Cerebellar nuclear complex (tissue), 1 donor: ENCODE measurements at places on chromosomes 16 and 17.

GRCh38 chr16:4537376-4538343 lies 913 bp downstream of the CDIP1 start:
- DNase-seq: no peak

- no peak for DNase-seq
Measured at GRCh38 chr16:15592324-15592723, 50.6 kb downstream of the MARF1 start.

- no peak for DNase-seq
Measured at GRCh38 chr16:69471121-69471520, 46.7 kb downstream of the CYB5B start.

DNA sequence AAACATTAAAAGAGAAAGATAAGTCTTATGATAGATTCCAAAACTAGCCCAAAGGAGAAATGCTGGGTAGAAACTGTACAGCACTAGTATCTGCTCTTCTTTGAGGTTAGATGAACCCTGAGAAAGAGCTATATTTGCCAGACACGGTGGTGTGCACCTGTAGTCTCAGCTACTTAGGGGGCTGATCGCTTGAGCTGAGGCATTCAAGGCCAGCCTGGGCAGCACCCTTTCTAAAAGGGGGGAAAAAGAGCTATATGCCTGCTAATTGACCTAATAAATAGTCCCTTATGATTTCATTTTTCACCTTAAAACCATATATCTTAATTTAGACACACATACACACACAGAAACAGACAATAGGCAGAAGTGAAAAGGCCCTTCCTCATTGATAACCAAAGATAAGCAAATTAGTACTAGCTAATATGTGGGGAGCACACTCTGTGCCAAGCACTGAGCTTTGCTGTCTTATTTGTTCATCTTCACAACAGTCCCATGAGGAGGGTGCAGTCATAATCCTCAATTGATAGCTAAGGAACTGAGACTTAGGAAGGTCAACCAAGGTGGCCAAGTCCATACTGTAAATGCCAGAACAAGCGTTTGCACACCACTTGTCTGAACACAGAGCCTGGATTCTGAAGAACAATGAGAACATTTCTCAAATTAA lies 56.6 kb upstream of the NLK start:
- no peak for DNase-seq

DNA sequence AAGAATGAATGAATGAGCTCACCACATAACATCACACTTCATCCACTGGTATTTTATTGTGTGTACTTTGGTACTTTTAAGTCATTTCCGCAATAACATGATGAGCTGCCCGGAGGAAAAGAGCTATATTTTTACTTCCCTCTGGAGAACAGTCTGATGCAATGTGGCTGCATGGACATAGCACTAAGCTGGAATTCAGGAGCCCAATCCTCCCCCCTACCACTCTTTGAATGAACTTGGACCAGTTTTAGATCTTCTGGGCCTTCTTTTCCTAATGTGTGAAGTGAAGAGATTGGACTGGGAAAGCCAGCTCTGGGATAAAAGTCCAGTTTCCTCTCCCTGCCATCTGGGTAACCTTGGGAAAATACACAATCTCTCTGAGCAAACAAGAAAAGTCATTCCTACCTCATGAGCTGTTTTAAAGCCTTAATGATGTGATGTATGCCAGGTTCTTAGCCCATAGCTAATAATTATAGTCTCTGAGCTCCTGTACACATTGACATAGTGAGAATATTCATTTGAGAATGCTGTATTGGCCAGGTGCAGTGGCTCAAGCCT lies 79.3 kb downstream of the ABCC12 start:
- no peak for DNase-seq

- no peak for DNase-seq
Measured at GRCh38 chr17:21455761-21456160, 79.6 kb downstream of the KCNJ12 start.

DNA sequence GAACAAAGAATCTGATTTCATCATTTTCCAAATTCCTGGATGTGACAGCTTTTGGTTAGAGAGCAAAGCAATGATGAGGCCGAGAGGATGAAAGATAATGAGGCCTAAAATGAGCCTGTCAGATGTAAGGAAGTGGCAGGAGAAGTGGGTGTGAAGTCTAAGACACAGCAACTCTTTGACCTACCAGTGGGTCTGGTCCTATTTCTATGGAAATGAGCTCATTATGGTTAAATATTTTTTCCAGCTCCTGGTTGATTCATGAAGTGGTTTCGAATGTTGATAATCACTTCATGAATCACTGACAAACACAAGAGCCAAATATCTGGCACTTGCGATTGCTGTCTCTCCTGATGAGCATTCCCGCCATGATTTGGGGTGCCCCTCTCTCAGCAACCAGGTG lies 273.3 kb upstream of the CDH5 start:
- no peak for DNase-seq

DNA sequence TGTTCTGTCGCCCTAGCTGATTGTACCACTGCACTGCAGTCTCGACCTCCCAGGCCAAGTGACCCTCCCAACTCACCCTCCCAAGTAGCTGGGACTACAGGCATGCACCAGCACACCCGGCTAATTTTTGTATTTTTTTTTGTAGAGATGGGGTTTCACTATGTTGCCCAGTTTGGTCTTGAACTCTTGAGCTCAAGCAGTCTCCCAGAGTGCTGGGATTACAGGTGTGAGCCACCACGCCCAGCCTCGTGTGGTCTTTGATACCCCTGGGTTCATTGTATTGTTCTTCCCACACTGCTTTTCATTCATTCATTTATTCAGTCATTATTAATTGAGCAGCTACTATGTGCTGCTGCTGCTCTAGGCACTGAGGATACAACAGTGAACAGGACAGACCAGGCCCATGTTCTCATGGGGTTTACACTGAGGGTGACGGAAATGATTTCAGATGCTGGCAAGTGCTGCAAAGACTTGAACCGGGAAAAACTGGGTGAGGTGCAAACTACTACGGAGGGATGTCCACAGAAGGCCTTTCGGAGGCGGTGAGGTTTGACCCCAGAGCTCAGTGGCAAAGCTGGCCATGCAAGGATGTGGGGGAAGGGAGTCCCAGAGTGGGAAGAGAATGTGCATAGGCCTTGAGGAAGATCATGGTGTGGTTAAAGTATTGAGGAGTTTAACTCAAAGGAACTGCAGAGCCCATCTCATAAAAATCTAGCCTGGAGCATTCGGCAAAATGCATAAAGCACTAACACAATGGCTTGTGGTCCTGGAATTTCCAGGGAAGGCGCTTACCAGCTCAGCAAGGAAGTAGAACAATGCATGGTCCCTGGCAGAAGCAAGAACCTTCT lies 10.9 kb downstream of the ABCC1 start:
- no peak for DNase-seq

DNA sequence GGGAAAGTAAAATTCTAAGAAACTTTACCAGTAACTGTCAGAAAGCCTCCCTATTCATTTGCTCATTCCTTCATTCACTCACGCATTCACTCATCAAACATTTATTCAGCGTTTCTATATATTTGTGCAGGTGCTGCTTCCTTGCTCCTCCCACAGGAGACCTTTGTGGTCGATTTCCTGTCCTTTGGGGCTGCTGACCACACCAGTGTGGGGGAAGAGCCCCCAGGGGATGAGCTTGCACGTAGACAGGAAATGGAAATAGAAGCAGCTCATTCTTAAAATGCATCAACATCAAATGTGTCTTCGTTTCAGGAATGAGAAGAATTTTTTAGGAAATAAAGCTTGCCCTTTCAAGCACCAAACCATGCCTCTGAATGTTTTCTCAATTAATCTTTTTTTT lies 9.6 kb downstream of the PIK3R6 start:
- no peak for DNase-seq

- DNase-seq: no peak
Measured at GRCh38 chr16:56610609-56611111, 2.3 kb downstream of the MT2A start.

DNA sequence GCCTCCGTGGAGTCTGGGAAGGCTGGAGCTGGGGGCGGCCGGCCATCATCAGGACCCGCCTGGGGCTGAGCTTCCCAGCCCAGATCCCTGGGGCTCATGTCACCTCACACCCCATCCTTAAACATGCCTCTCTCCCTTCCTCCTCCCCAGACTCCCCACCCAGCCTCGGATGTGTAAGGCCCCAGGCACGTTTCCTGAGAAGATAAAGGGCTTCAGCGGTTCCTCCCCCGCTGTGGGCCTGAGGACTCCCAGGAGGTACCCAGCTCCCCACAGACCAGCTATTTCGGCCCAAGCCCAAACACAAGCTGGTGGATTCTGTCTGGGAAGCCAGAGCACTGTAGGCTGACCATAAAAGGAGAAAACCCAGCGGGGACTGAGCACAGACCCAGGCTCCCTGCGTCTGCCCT lies 49.2 kb downstream of the MYH11 start:
- DNase-seq: no peak

DNA sequence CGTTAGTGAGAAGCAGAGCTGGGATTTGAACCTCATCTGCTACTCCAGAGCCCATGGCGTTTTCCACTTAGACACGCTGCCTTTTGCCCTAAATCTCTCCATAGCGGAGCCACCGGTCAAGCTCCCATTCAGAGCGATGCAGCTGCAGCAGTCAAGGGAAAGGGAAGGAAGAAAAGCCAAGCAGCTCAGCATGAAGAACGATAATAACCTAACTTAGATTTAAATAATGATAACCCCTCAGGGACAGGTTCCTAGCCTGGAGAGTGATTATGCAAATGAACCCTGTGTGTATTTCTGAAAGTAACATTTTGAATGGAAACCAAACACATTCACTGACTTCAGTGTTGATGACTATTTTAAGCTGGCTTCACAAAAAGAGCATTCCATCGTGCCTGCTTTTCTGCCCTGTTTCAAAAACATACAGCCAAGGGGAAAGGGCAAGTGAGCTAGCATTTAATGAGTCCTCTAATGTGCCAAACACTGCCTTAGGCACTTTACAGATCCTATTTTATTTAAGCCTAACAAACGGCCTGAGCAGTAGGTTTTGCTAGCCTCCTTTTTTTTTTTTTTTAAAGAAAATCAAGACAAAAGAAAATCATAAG lies 798.3 kb downstream of the CDH8 start:
- no peak for DNase-seq

GRCh38 chr17:81254955-81255717 lies 16.0 kb downstream of the NDUFAF8 start:
- no peak for DNase-seq

DNA sequence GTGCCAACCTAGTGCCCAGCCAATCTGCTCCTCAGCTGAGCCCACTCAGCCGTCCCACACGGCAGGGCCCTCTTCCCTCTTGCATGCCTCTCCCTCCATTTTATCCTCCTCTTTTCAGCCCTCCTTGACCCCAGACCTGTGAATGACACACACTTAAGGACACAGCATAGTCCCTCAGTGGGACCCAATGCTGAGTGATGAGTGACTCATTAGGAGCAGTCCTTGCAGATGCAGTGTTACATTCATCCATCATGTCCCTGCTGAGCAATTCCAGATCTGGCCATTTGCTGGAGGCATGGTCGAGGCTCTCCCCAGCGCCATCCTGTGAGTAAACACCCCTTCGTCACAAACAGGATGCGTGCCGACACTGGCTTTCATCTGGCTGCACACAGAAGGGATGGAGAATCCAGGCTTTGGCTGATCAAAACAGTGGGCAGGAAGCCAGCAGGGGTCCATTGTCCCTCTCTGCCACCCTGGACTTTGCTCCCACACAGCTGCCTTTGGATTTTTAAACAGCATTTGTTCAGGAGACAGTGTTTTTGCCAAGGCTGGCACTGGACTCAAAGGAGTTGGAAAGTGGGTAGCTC lies 122.6 kb downstream of the AXIN2 start:
- no peak for DNase-seq

- DNase-seq: no peak
Measured at GRCh38 chr17:71183066-71183660, 937.7 kb upstream of the SOX9 start.

DNA sequence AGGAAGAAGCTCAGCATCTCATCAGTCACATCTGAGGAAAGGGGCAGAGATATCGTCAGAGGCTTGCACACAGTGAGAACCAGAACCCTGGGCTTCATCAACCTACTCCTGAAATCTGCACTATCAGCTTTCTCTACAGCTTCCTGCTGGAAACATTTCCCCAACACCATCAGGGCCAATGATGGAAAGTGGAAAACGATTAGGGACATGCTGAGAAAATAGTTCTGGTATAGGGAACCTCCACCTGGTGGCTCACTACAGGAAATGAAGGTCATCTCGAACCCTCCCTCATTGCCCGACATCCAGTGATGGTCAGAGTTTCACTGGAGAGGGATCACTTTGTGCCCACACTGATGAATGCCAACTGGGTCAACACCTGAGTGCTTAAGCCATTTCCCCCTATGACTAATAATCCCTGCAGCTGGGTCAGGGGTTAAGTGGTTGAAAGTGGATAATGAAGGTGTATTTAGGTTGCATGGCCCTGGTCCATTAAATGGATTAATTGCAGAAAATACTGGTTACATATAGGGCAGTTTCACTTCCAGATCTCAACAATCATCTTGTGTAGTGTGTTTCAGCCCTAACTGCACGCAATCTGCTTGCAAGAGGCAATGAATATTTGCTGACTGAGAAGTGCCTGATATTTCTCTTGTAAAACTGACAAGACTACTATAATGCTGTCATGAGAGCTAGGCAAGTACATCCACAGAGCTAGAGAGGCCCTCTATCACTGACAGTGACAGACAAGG lies 43.1 kb upstream of the GSG1L start:
- no peak for DNase-seq

GRCh38 chr17:33099906-33100305 lies 108.3 kb downstream of the SPACA3 start:
- no peak for DNase-seq

- DNase-seq: no peak
Measured at GRCh38 chr17:49230636-49231562, at the start of gene PHOSPHO1. PHOSPHO1 (minus strand) TSS chr17:49230787; CDS start chr17:49226691, 4,096 bp downstream.

- no peak for DNase-seq
Measured at GRCh38 chr16:20410121-20410723, 888 bp downstream of the ACSM5 start.

GRCh38 chr17:1571341-1571704 lies 8.7 kb upstream of the PITPNA start:
- no peak for DNase-seq

DNA sequence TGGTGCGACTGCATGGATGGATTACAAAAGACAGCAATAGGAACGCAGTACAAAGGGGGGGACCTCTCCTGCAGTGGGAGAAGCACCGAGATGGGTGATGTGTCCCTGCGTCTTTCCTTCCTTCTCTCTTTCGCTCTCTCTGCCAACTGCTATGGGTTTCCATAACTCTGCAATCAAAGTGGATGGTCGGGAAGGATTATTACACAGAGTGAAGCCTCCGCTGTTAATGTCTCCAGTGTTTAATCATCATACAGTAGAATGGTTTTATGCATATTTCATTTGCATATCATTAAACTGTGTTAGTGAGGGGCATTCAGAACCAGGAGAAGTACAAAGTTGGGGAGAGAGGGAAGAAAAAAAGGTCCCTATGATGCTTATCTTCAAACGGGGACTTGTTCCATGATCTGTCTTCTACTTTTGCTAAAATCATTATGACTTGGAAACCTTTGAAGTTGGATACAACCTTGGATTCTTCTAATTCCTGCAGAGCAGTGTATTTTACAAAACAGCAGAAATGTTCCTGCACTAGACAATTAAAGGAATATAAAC lies 255.9 kb upstream of the PMFBP1 start:
- DNase-seq: no peak
